ENCODE measurements at places on chromosomes 1 and 21.

DNA sequence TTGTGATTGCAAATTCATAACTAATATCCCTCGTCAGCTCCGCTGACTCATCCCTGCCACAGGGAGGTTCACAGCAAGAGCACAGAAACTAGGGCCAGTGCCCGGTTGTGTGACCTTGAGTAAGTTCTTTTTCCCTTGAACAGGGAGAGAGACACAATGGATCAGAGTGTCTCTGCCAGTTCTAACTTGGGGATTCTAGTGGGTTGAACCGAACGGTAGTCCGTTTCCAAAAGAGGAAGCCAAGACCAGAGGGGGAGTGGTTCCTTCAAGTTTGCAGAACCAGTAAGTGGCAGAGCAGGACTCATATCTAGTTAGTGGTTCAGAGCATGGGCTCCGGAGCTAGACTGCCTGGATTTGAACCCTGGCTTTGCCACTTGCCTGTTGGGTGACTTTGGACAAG lies 4.9 kb upstream of the SHISA4 start:
- DNase-seq = peak; percentile 78

DNA sequence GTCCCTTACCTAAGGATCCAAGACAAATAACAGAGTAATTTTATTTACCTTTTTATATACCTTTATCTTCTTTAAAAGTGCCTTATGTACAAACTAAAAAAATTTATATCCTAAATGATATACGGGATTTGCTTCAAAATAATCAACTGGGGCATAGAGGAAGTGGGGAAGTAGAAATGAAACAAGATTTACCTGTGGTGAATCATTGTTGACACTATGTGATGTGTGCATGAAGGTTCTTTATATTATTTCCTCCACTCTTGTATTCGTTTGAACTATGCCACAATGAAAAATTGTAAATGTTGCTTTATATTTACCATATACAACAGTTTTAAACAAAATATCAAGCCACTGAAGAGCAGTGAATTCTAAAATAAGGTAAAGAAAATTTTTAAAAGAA lies 13.0 kb downstream of the RGS7 start:
- DNase-seq = no peak

DNA sequence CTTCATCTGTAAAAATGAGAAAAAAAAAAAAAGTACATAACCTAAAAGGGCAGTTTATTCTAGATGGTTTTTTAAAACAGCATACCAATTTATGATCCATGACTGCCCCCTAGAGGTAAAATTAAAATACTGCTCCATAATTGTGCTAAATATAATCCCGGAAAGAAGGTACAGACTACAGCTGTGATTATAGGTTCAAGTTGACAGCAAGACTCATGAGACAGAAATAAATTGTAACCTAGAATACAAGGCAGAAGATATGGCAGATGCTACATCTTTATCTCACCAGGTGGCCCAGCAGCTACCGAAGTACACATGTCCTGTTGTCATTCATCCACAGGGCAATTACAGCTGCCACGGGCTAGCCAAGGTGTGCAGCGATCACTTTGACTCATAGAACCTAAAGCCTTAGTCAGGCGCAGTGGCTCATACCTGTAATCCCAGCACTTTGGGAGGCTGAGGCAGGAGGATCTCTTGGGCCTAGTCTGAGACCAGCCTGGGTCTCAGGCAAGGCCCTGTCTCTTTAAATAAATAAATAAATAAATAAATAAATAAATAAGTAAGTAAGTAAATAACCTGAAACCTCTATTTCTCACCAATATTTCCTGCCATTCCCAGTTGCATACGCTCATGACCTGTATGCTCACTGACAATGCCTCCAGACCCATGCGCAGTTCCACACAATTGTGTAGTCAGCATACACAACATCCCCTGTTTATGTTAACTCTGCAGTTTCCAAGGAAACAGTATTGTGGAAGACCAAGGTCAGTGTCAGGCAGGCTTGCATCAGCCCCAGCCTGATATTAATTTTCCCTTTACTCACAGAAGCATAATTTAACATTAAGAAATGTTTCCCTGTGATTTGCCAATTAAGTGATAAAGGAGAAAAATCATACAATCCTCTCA lies 18.3 kb upstream of the PPIE start:
- peak; percentile 89 for DNase-seq

DNA sequence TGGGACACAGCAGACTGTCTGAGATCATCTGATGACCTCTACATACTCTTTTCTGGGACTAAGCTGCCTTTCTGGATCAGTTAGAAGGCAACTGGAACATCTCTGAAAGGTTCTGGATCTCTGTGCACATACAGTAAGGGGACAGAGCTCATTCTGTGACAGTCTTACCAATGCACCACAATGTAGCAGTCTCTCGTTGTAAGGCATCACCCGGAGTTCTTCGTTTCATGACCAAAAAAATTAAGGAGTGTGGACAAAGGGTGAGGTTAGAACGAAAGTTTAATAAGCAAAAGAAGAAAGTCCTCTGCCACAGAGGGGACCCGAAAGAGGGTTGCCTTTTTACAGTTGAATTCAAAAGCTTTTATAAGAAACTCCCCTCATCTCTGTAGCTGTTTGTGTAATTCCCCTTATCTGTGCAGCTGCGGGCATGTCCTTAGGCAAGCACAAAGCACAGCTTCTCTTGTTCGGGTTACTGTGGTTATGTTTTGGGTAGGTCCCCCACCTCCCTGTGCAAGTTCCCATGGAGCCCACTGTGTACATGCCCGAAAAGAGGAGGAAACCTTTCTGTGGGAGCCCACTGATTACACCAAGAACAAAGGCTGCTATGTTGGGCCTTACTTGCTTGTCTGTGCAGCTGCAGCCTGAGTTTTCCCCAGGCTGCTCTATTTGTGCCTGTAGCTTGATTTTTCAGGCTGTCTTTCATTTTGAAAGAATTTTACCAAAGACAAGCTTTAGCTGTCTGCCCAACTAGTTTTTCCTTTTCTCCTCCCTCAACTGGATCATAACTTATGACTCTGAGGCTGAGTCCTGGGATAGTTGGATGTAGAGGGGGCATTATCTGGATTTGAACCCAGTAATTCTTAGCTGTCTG lies 53.1 kb upstream of the CACNA1E start:
- DNase-seq = no peak

GRCh38 chr1:29017235-29017634 lies 102.9 kb downstream of the EPB41 start:
- DNase-seq = no peak

DNA sequence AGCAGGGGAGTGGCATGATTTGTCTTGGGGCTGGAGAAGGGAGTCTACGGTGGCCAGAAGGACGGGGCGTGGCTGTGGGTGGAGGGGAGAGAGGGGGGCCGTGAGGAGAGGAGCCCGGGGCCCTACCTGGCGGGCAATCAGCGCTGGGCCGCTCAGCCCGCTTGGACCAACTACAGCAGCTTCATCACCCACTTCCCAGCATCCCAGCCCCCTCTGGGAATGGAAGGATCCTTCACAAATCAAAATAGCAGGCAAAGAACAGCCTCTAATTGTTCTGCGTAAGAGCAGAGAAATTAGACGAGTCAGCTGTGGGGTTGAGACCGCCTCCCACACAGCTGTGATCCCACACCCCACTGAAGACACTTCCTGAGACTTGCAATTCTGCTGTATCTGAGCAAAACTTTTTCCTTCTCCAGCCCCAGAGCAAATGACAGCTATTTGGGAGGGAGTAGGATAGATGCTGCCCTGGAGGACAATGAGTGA lies 43.5 kb downstream of the OPRD1 start:
- DNase-seq = no peak

DNA sequence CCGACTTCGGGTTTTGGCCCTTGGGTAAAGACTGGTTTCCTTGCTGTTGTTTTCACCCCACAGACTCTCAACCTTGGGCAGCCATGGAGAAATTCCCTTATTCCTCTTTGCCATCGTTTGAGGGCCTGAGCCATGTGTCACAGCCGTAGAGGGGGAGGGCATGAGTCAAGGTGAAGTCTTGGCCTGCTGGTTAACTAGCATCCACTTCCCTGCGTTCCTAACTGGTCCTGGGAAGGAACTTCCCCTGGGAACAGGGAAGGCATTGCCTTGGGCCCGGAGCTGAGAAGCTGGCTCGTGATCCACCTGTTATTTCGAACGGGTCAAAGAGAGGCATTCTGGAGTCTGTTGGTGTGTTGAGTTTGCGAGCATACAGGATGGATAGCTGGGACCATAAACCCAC lies 464.9 kb downstream of the CAMTA1 start:
- DNase-seq = no peak

- DNase-seq = no peak
Observed at GRCh38 chr1:61420909-61421835, 303.8 kb downstream of the TM2D1 start.
